Epithelial cell of esophagus (primary cell): ENCODE measurements at places on chromosomes 11 and 22.
A peak's percentile ranks its signal among the peaks of the same experiment; 100 is the strongest.

DNA sequence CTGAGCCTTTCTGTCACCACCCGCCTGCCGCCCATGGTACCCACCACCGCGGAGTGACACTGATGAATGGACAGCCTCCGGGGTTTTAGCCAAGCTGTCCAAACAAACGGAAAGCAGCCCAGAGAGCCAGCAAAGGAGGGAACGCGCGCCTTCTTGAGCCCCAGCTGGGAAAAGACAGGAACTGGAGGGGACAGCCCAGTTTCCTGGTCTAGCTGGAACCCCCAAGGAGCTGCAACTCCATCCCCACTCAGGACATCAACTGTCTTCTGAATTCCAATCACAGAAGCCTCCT, 33.7 kb downstream of the SHISAL1 start:
- DNase-seq: no peak

DNA sequence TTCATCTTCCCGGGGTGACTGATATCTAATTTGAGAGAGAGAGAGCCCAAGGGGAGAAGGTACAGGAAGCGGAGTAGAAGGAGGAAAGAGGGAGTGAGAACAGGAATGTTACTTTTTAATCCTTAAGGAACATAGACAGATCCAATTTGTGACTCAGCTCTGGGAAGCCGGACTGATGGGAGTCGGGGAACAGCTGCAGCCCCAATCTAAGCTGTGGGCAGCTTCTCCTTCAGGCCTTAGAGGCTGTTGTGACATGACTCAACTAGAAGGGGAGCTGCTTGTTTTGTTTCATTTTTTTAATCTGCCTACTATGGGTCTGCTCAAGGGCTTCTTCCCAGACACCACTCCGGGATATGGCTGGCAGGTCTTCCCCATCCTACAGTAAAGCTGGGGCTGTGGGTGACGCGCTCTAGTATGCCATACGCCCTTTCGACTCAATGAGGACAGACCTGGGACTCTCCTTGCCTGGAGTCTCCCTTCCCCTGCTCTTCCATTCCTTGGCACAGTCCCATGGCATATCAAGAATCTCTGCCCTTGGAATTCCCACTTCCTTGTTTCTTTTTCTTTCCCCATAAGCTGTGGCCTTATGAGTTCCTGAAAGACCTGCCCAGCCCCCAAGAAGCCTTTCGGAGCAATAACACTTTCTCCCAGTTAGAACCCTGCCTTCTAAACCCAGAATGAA, 103.3 kb upstream of the AKIP1 start:
- DNase-seq: peak; percentile 78

DNA sequence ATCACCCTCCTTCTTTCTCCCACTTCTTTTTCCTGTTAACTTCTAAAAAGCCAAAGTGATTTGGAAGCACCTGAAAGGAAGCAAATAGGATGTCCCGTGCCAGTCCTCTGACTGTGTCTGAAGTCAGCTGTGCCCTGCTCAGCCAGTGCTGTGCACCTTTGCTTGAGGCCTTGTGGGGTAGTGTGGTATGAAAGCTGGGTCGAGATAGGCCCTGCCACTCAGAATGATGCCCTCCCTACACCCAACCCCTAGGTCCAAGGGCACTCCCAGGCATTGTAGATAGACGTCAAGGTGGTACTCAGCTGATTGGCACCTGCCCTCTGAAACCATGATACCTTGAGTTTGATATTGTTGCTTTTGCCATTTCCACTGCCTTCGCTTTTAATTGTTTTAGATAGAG, 83.6 kb upstream of the RASSF10 start:
- no peak for DNase-seq

GRCh38 chr22:46148336-46148735, 2.0 kb upstream of the PPARA start:
- no peak for DNase-seq

GRCh38 chr11:2375964-2376551, 1.1 kb upstream of the CD81 start:
- no peak for DNase-seq

- DNase-seq: no peak
These were observed 17.5 kb downstream of the TMPRSS6 start for GRCh38 chr22:37091994-37092393.
